NCI-H460 (cell line): ENCODE measurements at places on chromosomes 6 and 20.

- no peak for DNase-seq
Measured at GRCh38 chr6:16721977-16722376, 39.3 kb downstream of the ATXN1 start.

- no peak for DNase-seq
Measured at GRCh38 chr6:113772961-113773360, 84.2 kb upstream of the MARCKS start.

- no peak for DNase-seq
Measured at GRCh38 chr6:54877713-54878317, 31.2 kb downstream of the FAM83B start.

GRCh38 chr6:62808565-62809293 lies 402.5 kb upstream of the FKBP1C start:
- no peak for DNase-seq

GRCh38 chr20:57566803-57567459 lies 6.0 kb downstream of the PCK1 start:
- no peak for DNase-seq

- DNase-seq, result no peak
Measured at GRCh38 chr20:64040231-64041039, 4.5 kb downstream of the C20orf204 start.

DNA sequence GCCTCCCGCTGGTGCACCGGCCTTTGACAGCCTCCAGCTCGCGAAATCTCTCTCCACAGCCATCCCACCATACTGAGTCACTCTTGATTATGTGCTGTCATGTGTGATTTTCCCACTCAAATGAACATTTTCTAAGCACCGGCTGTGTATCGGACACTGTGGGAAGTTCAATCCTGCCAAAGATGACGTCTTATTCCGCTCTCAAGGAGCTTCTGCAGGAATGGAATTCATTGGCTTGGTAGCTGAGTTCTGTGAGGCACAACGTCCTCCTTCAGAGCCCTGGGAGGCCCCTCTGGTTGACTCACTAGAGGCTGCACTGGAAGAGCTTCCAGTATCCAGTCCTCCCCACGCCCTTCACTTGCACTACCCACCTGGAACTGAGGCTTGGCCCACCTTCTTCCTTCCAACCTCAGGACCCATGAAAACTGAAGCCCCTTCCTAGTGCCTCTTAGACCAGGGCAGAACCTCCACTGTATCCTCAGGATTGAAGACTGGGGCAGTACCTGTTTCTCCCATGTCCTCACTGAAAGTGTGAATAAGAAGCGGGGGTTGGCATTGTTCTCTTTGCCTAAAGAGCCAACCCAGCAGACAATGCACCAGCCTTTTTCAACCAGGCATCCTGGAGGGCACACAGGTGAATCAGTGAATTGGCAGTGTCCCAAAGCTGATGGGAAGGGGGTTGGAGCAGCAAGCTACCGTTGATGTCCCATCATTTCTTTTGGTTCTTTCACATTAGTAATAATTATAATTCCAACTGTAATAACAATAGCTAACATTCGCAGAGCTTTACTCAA lies 1.7 kb downstream of the UNC5CL start:
- no peak for DNase-seq

- no peak for DNase-seq
Measured at GRCh38 chr6:105781248-105781647, 304.9 kb upstream of the PRDM1 start.

GRCh38 chr6:37624121-37624520 lies 73.6 kb downstream of the MDGA1 start:
- DNase-seq, result no peak

DNA sequence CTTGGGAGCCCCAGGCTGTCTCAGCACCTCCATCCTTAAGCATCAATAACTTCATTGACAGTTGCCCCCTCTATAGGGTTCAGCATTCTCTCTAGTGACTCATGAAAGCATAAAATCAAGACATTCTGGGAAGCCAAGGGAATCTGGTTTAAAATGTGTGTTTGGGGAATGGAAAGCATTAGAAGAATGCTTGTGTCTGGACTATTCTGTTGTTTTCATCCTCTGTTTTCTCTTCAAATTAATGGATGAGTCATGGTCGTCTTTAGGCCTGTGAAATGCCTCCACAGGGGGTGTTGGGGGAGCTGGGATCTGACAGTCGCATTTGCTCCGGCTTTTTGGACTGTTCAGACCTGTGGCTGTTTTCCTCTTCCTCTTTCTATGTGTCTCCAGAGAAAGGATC lies 279.7 kb downstream of the CDC5L start:
- DNase-seq, result no peak

DNA sequence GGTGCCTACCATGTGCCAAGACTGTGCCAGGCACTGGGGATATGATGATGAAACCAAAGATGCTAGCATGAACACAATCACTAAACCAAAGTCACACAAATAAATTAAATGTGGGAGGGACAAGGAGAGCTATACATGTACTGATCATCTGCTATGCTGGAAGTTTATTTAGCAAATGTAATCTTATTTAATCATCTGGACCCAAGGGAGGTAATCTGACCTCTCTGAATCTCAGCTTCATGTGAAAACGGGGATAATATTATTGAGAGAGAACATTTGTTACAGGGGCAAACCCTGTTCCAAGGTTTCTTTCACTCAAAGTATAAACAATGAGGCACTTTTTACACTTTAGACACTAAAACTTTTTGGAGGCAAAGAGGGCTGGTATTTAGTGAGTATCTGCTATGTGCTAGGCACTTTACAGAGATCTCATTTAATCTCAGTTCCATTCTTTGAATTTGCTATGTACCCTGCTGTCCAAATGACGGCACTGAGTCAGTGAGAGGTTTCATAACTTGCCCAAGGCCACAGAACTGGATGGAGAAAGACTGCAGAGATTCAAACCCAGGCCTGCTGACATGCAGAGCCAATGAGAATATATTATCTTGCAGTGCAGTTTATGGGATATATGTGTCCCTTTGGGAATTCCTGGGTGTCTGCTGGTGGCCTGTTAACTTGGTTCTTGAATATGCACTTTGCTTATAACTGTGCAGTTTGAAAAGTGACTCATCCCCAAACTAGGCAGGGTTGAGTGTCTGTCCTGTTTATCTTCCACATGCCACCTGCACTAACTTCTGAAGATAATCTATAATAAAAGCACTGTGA lies 3.3 kb upstream of the ASXL1 start:
- DNase-seq, result peak; percentile 92

GRCh38 chr6:161949531-161949930 lies 675.7 kb upstream of the AGPAT4 start:
- DNase-seq, result no peak

DNA sequence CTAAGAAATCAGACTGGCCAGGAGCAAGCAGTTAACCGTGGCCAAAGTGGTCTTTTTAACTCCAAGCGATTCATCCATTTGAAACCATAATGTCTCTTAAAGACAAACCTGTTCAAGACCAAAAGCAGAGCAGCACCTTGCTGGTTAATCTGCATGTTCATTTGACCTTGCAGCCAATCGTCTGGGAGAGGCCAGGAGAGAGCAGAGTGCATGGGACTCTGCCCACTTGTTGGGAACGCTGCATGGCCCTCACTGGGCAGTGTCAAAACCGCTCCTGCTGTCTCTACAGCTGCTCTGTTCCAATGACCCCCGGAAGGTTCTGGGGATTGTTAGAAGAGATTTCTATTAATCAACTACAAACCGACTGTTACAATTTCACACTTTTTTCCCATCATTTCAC lies 79.6 kb downstream of the OLIG3 start:
- no peak for DNase-seq

DNA sequence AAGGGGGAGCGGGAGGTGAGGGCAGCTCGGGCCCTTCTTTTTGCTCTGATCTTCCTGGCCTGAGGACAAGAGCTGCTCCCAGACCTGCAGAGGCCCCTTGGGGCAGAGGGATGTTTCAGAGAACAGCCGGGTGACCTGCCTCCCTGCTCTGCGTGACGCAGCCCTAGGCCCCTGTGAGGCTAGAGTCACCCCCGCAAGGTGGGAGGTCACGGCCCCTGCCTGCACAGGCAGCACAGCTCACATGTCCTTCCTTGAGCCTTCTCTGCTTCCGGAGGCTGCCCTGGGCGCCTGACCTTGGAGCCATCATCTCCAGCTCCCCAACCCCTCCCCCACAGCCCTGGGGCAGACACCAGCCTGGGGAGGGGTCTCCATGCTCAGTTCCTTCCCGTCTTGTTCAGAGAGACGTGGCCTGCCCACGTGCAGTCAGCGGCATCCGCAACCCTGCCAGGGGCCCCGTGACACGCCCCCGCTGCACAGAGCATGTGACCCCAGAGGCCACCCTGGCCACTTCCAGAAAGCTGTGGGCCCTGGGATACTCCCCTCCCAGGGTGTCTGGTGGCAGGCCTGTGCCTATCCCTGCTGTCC lies at the start of gene BIRC7:
BIRC7 (plus strand) TSS at position 507 of the 585 bp plus-strand sequence. CDS start 192 bp downstream, outside the sequence.
- no peak for DNase-seq

DNA sequence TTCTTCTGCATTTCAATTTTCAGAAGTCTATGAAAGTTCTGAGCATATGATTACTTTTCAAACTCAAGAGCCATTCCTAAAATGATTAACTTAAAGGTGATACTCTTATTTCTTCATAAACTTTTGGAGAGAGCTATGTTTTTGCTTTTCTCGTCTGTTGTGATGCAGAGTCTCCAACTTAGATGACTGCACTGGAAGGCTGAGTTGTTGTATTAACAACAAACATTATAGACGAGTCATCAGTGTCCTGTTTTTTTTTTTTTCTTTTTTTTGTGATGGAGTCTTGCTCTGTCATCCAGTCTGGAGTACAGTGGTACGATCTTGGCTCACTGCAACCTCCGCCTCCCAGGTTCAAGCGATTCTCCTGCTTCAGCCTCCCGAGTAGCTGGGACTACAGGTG lies 101.9 kb downstream of the CD109 start:
- no peak for DNase-seq

- no peak for DNase-seq
Measured at GRCh38 chr20:59628171-59628570, 23.8 kb downstream of the PHACTR3 start.

- no peak for DNase-seq
Measured at GRCh38 chr6:113903666-113904330, 46.7 kb downstream of the MARCKS start.

- DNase-seq, result peak; percentile 38
Measured at GRCh38 chr20:52490711-52491430, 299.3 kb upstream of the ZFP64 start.

GRCh38 chr6:33665957-33666356 lies 44.8 kb downstream of the ITPR3 start:
- no peak for DNase-seq

DNA sequence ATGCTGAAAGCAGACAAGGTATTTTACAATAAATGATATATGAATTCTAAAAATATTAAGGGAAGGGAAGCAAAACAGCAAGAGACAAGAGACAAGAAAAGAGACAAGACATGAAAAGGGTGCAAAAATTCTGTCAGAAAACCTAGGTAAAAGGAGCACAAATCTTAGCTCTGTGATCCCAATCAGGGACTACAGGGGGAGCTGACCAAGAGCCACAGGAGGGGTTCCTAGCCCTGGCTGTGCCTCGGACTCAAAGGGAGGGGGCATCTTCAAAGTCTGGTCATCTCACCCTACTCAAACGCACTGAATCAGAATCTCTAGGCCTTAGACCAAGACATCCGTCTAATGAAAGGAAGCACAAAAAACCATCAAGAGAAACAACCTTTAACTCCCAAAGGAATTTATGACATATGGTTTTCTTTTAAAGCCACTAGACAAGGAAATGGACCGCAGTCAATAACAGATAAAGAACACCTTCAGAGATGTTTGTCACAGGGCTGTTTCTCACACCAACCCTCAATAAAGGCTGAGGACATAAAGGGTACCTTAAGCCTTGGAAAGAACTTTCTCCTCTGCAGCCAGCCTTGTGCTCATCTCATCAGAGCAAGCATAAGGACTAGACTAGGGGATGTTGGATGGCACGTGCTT lies 130.4 kb upstream of the CDYL start:
- DNase-seq, result no peak

- no peak for DNase-seq
Measured at GRCh38 chr20:58331961-58332551, 22.5 kb downstream of the RAB22A start.

- no peak for DNase-seq
Measured at GRCh38 chr6:138310294-138310693, 67.4 kb upstream of the SMIM28 start.

DNA sequence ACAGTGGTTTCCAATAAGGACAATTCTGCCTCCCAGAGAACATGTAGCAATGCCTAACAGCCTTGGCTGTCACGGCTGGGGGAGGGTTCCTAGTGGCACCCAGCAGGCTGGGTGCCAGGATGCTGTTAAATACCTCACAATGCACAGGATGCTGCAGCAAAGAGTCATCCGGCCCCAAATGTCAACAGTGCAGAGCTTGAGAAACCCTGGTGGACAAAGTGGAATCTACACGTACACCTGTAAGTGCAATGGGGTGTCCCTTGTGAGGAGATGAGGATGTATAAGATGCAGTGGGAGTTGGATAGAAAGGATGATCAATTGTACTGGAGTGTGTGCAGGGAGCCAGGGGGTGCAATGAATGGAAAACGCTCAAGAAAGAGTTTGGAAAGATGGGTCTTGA lies 142.4 kb downstream of the FNDC1 start:
- DNase-seq, result no peak

- DNase-seq, result peak; percentile 36
Measured at GRCh38 chr20:3716195-3716834, 3.9 kb upstream of the SIGLEC1 start.

- no peak for DNase-seq
Measured at GRCh38 chr6:41965429-41966213, 24.0 kb upstream of the CCND3 start.

- no peak for DNase-seq
Measured at GRCh38 chr6:89144354-89144906, 1.4 kb upstream of the PM20D2 start.

- no peak for DNase-seq
Measured at GRCh38 chr6:167973148-167973885, 24.2 kb upstream of the KIF25 start.

DNA sequence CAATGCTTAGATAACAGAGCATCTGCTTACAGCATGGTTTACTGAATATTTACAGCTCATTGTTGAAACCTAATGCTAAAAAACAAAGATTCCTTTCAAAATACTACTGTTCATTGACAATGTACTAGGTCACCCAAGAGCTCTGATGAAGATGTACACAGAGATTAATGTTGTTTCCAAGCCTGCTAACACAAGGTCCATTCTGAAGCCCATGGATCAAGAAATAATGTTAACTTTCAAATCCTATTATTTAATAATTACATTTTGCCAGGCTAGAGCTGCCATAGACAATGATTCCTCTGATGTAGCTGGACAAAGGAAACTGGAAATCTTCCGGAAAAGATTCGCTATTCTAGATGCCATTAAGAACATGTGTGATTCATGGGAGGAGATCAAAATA lies 355.6 kb downstream of the TENT5A start:
- no peak for DNase-seq
